ENCODE measurements at places on chromosomes 3 and 15.

DNA sequence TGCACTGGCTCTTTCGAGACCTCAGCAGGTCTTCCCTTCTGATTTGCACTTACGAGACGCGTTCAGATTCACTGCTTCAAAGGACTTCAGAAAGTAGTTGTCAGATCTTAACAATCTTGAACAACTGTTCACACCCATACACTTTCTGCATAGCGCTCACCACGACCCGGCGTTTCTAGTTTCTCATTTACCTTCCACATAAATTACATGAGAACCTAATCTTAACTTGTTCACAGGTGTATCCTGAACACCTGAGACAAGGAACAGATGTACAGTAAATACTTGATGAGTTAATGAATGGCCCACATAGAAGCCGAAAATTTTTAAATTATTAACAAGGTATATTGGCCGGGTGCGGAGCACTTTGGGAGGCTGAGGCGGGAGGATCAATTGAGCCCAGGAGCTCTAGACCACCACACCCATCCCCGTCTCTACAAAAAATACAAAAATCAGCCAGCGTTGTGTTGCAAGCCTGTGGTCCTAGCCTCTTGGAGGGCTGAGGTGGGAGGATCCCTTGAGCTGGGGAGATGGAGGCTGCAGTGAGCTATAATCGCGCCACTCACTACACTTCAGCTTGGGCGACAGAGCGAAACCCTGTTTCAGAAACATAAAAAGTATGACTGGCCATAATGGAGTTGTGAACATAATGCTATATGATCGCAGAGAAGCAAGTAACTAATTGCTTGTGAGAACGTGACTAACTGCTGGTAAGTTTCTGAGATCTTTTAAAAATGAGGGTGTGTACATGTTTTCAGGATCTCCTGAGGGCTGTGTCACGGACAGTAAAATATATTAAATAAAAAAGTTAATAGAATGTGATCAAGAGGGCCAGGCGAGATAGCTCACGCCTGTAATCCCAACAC is 984 bp upstream of the SMARCC1 start:
- DNase-seq: no peak

- no peak for DNase-seq
Measured at GRCh38 chr15:65577129-65577996, 33.6 kb downstream of the INTS14 start.

GRCh38 chr3:184372296-184372821 is 5.6 kb downstream of the THPO start:
- no peak for DNase-seq

DNA sequence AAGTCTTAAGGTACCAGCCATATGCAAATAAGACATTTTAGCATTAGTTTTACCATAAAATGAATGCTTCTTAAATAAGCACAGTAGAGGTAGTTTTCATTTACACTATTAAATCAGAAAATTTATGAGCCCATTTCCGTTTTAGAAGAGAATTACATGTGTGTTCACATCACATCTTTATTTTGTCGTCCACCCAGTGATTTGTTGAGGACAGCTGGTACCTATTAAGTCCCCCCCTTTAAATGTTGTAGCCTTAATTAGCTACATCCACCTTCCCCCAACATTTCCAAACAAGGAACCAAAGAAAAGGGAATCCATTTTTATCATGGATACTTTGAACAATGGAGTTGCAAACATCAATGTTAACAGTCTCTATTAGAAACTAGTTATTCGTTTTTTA is 6.8 kb downstream of the IL17RD start:
- no peak for DNase-seq

DNA sequence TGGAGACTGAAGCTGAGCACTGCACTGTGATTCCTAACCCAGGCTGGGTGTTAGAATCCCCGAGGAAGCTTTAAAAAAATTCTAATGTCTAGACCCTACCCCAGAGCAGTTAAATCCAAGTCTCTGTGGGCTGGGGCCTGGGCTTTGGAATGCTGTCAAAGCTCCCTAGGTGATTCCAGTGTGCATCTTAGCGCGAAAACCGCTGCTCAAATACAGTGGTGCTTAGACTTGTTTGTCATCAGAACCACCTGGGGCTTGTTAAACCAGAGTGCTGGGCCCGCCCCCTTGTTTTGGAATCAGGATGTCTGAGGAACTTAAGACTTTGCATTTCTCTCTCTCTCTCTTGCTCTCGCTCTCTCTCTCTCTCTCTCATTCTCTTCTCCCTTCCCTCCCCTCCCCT is 20.7 kb downstream of the RHCG start:
- DNase-seq: no peak

GRCh38 chr15:59353994-59354416 is 18.7 kb downstream of the MYO1E start:
- DNase-seq: no peak

- no peak for DNase-seq
Measured at GRCh38 chr3:192042116-192042515, 581.2 kb downstream of the PYDC2 start.

GRCh38 chr15:46080016-46080415 is 445.2 kb downstream of the SQOR start:
- DNase-seq: peak; percentile 36

GRCh38 chr3:187963677-187964385 is 190.1 kb upstream of the LPP start:
- peak; percentile 96 for DNase-seq

DNA sequence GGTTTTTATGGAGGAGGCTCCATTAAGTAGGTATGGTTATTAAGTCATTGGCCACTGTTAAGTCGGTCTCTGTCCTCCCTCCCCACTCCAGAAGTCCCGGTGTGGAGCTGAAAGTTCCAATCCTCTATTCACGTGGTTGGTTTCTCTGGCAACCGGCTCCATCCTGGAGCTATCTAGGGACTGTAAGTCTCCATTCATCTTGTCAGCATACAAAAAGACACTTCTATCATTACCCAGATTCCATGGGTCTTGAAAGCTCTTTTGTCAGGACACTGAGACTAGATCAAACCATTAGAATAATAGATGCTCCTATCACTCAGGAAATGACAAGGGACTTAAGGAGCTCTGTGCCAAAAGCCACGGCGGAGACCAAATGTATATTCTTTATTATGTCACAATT is 110.3 kb downstream of the PIK3CB start:
- no peak for DNase-seq

- no peak for DNase-seq
Measured at GRCh38 chr3:56810577-56811545, 9.1 kb upstream of the ARHGEF3 start.

DNA sequence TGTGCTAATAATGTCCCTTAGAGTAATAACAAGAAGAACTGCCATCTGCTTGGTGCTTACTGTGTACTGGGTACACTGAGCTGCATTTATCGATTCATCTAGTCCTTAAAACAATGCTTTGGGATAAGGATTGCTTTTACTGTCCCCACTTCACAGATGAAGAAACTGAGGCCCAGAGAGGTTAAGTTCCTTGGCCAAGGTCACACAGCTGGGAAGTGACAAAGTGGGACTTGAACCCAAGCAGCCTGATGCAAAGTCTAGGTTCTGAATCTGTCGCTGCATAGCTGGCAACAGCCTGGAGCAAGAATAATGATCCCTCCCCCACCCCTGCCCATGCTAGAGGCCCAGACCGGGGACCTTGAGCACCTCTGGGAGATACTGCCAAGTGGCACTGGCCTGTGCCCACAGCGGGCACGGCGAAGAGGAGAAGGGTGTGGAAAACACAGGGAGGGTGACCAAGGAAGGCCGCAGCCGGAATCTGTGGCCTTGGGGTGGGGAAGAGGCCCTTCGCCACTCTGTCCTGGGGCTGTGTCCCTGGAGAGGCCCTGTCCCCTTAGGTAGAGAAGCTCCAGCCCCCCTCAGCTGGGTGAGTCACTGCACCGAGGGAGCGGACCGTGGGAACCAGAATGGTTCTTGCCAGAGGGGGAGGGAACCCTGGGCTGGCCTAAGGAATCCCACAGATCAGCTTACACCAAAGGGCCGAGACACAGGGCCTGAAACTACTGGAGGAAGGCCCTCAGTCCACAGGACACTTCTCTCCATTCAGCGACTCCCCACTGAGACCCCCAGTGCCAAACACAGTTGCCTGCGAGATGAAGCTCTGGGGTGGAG is 3.5 kb downstream of the PLXND1 start:
- peak; percentile 62 for DNase-seq

GRCh38 chr3:106512846-106513245 is 644.0 kb upstream of the CBLB start:
- no peak for DNase-seq

GRCh38 chr15:35530698-35531097 is 15.3 kb downstream of the DPH6 start:
- DNase-seq: no peak

DNA sequence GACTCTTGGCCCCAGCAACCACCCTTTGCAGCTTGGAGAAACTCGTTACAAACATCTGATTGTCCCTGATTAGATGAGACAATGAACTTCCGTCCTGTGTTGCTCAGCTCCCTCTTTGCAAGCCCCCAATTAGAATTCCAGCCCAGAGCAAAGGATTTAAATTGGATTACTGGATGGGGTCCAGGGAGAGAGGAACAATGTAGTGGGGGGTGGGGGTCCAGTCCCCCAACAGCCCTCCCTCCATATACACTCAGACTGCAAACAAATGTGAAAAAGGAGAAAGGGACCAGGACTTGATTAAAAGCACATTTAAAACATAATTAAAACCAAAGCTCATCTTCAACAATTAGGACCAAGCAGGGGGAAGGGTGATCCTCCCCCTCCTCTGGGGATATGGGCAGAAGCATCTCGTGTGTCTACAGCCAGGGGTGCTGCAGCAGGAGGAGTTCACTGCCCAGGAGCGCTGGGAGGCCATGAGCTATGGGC is 71.7 kb upstream of the TMEM115 start:
- DNase-seq: no peak

DNA sequence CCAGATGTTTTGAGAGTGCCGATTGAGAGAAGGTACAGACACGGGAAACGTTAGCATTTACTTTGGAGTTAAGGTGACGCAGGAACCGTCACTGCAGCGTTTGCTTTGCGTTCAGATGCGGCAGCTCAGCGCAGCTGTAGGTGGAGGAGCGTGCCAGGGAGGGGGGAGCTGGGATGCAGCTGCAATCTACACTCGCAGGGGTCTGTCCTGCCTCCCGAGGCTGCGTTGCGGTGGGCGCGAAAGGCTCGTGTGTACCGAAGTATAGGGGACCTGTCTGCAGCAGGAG is 425 bp upstream of the FYTTD1 start:
- peak; percentile 70 for DNase-seq

- DNase-seq: no peak
Measured at GRCh38 chr3:88912294-88912877, 195.0 kb upstream of the EPHA3 start.

GRCh38 chr15:31235311-31236183 is 91.1 kb upstream of the KLF13 start:
- DNase-seq: peak; percentile 75
